NCI-H2171 (cell line): ENCODE measurements at places on chromosomes 16 and 17.

DNA sequence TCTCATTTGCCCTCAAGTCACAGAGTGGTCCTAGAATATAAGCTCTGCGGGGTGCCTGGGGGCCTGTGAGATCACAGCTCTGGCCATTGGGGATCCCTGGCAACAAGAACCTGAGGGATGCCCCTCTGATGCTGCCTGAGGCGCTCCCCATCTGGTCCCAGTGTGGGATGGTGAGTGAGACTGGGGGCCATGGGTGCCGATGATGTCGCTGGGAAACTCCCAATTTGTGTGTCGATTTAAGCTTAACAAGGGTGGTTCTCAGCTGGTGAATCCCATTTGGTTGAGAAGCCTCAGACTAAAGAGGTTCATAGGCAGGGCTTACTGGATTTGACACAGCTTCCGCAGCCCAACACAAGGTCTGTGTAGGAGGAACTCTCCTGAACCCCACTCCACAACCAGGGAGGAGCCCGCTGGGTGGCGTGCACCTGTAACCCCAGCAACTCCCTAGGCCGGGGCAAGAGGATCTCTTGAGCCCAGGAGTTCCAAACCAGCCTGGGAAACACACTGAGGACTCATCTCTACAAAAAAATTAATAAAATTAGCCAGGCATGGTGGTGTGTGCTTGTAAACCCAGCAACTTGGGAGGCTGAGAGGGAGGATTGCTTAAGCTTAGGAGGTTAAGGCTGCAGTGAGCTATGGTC lies 63.7 kb upstream of the SIAH1 start:
- no peak for DNase-seq

- no peak for DNase-seq
Measured at GRCh38 chr17:45333702-45334092, 16.9 kb upstream of the MAP3K14 start.

- DNase-seq: no peak
Measured at GRCh38 chr16:22693638-22694340, 120.2 kb upstream of the HS3ST2 start.

GRCh38 chr16:86734543-86735460 lies 156.5 kb downstream of the FOXL1 start:
- DNase-seq: no peak

DNA sequence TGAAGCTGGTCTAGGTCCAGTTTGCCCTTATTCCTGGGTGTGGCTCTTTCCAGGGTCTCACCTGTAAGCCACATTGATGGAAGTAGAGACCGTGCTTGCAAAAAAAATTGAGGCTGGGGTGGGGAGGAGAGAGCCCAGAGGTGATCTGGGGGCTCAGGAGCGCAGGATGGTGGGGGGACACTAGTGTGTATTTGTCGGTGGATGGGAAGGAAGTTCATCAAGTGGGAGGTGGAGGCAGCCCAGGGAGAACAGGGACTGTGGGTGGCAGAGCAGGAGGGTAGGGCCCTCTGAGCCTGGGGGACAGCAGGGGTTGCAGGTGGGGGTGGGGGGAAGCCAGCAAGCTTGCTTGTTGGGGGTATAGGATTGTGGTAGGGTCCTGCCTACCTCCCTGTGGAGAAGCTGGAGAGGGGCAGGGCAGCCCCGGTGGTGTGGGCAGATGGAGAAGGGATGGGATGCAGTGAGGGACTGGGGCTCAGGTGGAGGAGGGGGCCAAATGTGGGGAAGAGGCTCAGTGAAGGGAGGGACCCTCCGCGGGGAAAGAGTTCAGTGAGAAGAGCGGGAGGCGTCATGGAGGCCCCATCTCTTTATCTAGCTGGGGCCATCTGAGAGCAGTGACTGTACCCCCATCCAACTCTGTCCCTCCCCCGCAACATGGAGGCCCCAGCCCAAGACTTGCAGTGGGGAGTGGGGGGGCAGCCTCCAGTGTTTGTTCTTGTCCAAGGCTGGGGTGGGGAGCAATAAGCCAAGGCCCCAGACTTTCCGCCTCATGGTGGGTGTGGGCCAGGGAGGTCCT lies 17.2 kb upstream of the TMEM92 start:
- no peak for DNase-seq

DNA sequence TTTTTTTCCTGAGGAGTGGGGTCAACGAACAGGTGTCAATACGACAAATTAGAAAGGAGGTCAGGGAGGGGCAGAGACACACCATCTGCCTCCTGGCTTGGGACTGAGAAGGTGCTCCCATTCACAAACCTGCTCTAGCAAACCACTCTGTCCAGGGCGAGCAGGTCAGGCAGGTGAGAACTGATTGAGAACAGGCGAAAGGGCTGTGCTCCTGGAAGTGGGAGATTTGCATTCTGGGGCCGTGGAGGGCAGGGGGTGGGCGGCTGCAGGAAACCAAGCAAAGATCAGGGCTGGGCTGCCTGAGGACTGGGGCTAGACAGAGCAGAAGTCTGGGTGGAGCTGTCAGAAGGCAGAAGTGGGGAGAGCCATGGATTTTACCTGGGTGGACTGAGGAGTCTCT lies 98.9 kb upstream of the NLRP1 start:
- no peak for DNase-seq

- no peak for DNase-seq
Measured at GRCh38 chr16:78081341-78081740, 18.1 kb upstream of the WWOX start.

- DNase-seq: no peak
Measured at GRCh38 chr17:50908860-50909764, 43.0 kb upstream of the TOB1 start.

DNA sequence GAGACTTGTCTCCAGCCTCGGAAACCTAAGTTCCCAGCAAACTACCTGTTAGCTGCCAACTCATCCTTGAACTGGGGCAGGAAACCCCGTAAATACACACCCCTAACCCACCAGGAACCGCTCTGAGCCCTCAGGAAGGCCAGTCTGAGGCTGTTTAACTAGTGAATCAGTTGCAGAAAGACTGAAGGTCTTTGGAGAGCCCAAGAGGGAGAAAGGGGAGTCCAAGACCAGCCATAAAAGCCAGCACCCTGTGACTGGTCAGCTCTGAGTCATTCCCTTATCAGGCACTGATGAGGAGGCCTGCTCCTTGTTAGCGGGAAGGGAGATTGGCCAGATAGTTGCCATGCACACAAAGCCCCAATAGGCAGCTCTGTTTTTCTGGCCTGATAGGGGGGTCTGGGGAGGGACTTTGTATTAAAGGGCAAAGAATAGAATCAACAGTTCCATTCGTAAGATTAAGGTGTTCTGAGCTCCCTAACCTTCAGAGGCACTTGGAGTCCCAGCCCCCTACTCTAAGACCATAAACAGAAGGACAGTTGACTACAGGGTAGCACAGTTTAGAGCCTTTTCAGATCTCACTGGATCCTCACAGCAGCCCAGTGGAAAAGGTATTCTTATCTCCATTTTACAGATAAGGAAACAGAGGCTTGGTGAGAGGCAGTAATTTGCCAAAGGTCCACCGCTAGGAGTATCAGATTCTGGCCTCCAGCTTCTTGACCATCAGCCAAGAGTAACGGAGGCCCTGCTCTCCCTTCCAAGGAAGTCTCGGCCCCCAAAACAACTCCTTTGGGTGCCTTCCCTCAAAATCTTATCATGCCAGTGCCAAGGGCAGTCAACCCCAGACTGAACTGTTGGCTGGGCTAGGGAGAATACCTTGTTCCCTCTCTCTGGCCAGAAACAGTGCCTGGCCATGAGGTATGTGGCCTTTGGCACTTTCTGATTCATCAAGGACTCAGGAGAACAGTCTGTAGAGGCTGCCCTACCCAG lies 2.2 kb upstream of the KRT19 start:
- DNase-seq: no peak

DNA sequence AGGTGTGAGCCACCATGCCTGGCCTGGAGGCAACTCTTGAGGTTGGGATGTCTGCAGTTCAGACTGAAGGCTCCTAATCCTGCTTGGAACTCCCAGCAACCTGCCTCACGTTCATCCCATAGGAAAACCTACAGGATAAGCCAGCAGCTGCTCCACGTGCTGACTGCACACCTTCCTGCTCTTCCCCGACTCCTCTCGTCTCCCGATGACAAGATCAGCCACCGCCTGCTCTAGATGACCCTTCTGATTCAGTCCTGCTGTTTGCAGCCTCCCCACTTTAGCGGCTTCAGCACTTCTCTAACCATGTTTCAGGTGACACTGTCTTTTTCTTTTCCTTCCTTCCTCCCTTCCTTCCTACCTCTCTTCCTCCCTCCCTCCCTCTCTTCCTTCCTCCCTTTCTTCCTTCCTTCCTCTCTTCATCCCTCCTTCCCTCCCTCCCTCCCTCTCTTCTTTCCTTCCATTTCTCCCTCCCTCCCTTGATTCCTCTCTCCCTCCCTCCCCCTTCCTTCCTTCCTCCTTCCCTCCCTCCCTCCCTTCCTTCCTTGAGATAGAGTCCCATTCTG lies 61.8 kb downstream of the EMP2 start:
- DNase-seq: no peak

- no peak for DNase-seq
Measured at GRCh38 chr17:36136036-36136435, 32.4 kb downstream of the CCL4 start.
